Cortex of kidney (tissue), 1 donor: ENCODE measurements at places on chromosomes 2 and 18.

DNA sequence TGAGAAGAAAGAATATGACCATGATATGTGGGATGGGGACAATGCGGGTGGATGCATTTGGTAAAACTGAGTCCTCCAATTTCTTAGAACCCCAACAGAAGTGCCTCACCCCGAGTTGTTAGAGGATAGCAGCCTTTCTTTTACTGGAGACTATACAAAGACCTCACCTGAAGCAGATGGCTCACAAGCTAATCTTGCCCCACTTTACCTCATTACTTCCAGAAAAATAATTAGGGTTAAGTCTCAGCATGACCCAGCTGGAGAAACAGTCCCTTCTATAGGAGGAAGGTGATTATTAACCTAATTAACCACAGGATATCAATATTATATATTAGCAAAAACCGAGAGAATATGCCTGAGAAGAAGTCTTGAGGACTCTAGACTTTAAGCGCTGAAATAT lies 128.4 kb downstream of the PDE1A start:
- no peak for DNase-seq

DNA sequence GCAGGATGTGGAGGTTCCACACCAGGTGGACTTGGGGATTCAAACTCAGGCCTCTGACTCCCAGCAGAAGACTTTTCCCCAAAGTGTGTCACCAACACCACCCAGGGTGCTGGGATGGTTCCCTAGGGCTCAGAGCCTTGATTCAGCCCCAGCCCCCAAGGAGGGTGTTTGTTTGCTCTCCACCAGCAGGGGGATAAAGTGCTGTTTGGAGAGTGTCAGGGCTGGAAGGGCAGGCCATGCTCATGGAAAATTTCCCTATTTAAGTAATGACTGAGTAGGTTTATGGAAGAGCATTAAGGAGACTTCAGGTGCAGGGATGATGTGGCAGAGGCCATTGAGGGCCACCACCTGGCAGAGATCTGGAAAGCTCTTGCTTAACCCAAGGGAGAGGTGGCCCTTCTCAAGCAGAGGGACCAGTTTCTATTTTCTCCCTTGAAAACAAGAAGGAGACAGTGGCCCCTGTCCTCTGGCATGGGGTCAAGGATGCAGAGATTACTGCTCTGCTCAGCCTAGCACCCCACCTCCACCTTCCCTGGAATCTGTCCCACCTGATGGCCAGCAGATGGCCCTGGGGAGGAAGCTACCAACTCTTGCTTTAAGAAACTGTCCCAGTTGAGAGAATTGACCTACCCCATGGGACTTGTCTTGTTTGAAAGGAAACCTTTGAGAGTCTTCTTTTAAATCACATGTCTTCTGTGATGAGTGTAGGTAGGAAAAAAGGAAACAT lies 122.1 kb downstream of the ACOXL start:
- no peak for DNase-seq

GRCh38 chr2:237059155-237059875 lies 26.4 kb upstream of the COPS8 start:
- DNase-seq = no peak

GRCh38 chr2:70570041-70570661 lies 16.5 kb upstream of the TGFA start:
- DNase-seq = no peak

DNA sequence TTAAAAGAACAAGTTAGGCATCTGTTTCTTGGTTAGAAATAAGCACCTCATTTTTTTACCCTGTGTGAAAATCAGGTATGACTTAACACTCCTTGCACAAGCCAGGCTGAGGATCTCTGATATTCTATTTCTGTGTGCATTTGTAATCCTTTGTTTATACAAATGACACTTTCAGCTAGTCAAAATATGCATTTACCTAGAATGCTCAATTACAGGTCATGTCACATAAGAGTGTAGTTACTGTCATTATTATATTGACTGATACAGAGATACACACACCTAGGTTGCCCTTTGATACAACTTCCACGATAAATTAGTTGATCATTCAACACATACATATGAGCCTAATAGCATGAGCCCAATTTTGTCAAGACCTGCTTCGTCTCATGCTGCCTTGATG lies 144.3 kb downstream of the CHST9 start:
- DNase-seq = no peak

DNA sequence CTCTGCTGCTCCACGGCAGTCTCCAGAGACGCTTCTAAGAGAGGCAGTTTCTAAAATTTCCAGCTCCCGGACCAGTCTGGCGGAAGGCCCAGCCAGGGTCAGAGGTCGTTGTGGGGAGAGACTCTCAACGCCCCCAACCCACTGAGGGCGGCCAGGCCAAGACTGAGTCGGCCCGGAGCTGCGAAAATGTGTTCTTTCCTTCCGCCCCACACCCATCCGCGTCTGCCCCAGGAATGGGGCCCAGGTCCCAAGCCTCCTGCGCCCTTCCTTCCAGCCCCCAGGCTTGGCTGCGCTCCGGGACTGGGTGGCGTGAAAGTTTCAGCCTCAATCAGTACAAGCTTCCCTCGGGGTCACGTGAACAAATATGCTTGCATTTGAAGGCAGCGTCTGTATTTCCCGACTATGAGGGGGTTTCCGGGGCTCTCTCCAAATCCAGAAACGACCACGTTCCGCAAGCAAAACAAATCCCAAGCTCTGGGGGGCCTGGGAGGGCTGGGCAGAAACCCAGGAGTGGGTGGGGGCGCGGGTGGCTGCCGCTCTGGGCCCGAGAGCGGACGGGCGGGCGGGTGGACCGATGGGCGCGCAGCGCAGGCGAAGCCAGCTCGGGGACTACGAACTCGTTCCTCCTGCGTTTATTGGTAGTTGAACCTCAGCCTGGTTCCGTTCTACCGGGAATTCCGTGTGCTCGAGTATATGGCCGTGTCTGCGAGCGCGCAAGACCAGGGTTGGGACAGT lies 3.3 kb downstream of the HOXD3 start:
- DNase-seq = no peak

GRCh38 chr18:79479116-79479760 lies 83.5 kb downstream of the NFATC1 start:
- DNase-seq = no peak
